ENCODE measurements at places on chromosomes 2 and 18.

- DNase-seq = no peak
These were observed 61.4 kb upstream of the KIF5C start for GRCh38 chr2:148813603-148814065.

DNA sequence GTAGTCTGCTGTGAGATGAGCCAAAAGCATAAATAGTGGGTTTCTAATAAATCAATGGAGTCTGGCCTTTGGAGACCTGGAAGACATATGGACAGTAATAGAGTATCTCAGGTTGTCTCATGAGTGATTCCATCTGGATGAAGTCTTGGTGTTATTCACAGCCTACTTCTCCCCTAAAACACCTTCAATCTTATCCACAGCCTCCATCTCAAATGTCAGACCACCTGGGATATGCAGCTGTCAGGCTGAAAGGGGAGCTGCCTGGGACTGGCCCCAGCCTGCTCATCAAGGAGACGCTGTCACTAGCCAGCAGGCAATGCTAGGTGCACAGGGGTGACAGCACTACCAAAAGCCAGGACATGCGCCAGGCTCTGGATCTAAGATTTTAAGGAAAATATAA lies 684.0 kb upstream of the ZEB2 start:
- no peak for DNase-seq

DNA sequence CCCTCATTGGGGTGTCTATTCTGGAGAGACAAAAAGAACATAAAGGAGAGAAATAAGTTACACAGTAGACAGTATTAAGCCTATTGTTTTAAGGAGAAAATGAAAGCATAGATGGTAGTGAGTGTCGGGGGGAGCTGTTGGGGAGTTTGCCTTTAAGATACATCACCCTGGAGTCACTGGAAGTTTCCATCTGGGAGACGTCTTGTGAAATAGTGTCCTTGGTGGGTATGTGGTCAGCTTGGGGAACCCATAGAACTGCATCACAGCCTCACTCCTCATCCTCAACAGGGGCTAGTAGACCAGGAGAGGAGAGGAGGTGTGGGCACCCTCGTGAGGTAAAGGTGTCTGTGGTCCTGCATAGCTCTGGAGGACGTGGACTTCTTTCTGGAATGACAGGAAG lies 60.6 kb downstream of the RNF144A start:
- no peak for DNase-seq

- no peak for DNase-seq
These were observed 5.6 kb downstream of the SLC66A3 start for GRCh38 chr2:11160731-11161455.

GRCh38 chr2:84875213-84875560 lies 5.7 kb downstream of the TRABD2A start:
- no peak for DNase-seq

DNA sequence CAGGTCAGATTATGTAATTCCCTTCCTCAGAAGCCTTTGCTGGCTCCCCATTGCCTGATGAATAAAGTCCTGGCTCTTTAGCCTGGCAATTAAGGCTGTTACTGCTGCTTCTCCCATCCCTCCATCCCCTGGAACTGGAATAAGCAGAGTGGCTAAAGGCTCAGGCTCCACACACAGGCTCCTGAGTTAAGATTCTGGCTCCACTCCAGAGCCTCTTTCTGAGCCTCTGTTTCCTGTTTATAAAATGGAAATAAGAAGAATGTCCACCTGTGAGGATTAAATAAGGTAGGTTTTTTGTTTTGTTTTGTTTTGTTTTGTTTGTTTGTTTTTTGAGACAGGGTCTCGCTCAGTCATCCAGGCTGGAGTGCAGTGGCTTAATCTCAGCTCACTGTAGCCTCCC lies 50.0 kb downstream of the ZFP36L2 start:
- DNase-seq = no peak

DNA sequence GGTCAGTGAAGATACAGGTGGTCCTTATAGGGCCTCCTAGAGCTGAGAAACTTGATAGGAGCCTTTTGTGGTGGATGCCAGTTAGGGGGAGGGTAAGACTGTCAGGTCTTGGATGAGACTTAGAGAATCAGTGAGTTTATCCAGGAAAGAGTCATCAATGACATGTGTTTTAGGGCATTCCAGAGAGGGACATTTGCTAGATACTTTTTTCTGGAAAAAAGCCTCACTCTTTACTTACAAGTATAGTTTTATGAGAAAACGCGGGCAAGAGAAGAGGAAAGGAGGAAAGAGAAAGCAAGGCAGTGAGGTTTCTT lies 24.5 kb upstream of the MSGN1 start:
- DNase-seq = no peak

DNA sequence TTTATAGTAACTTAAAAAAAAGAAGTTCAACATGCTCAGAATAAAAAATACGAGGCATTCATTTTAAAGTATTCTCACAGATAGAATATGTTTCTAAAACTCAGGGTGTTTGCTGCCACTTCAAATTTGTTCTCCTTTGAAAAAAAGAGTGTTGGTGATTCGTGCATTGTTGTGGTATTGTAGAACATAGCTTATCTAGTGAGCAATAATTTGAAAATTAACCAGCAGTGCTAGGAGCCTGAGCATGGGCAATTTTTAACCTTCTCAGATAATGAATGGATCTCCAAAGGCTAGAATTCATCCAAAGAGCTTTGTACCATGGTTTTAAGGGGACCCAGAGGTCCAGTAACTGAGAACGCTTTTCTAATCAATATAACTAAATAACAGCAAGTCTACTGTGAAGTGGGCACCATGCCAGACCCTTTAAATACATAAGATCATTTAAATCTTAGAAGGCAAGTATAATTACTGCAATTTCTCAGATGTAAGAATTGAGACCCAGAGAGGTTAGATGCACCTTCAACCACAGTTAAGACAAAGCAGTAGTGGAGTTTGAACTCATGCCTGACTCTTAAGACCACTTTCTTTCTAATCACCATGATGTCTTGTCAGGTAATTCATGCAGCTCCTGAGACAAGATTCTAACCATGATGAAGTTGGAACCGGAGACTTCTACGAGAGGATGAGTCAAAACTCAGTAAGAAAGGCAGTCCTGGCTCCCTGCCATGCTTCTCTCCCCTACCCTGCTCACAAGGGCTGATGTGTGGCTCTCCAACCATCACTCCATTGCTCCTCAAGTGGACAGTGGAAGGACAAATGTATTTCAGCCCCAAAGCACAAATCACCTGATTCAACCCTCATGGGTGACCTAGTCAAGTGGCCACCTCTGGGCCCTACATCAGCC lies 3.4 kb downstream of the CYRIA start:
- no peak for DNase-seq

DNA sequence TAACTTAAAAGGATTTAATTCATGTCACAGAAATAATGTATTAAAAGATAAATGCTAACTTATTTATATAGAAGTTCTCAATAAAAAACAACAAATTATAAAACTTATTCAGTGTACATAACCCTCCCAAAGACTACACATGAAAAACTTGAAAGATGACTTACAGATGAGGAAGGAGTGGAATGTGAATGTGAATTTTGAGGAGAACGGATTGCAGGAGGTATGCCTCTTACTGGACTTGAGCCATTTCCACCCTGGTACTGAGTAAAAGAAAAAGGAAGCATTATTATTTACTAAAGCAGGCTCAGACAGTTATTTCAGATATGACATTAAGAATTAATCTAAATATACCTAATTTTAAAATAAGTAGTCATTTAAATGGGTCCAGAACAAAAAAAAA lies 104.4 kb downstream of the TLK1 start:
- DNase-seq = no peak
